ENCODE measurements at places on chromosomes 2 and 18. TPM values are rescaled to one million over a fixed set of nuclear protein-coding genes. Genes with fewer than 3 reads are reported as not detected.

GRCh38 chr18:23099621-23100020 lies 35.7 kb upstream of the CABLES1 start:
- peak; percentile 33 for DNase-seq

MRPL30 gene
- 27.8 TPM for total RNA-seq

DNA sequence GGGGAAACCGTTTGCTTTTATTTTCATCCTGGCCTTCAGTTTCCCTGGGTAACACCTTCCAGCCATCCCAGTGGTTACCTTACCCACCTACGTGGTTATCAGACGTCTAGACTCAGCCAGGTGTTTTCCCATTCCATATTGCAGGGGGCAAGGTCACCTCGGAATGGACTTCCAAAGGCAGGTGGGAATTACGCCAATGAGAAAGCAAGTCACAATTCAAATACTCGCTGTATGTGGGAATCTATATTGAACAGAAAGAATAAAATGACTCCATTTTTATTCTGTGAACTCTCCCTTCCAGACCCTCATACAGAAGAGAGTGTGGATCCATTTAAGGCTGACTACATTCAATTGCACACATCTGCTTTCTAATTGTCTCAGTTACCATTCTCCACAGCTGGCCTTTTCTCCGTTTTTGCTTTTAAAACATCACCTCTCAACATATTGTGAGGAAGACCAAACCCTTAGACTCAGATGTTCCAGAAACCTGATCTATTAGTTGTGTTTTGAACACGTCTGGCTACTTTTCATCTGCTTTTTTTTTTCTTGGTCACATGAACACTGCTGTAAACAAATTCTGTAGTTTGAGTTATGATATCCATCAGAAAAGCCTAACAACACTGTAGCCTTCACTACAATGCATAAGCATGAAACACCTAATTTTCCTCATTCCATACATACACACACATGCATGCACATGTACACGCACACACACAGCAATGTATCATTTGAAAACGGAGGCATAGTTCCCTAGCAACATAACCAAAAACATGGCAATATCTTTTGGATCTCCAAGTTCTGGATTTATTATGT lies 59.8 kb downstream of the BCL2 start:
- no peak for DNase-seq

GRCh38 chr2:237670641-237671040 lies 43.3 kb downstream of the LRRFIP1 start:
- no peak for DNase-seq

DNA sequence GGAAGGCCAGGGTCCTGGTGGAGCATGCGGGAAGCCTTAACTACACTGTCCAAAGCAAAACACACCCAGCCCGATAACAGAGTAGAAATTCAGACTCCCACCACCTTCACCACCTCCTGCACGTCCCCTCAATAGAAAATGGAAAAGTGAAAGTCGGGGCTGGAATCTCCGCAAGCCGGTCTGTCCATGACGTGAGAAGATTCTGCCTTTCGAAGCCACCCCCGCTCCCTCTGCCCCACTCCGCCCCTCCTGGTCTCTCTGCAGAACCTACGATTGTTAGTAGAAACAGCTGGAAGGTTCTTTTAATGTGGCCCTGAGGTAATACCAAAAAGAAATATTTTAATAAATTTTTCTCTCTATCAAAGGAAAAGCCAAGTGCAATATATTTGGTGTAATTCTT lies 116.4 kb downstream of the GBX2 start:
- DNase-seq: no peak

CFC1B gene
- total RNA-seq: not detected

- no peak for DNase-seq
Measured at GRCh38 chr2:102018823-102019445, 27.2 kb downstream of the IL1R2 start.

DNA sequence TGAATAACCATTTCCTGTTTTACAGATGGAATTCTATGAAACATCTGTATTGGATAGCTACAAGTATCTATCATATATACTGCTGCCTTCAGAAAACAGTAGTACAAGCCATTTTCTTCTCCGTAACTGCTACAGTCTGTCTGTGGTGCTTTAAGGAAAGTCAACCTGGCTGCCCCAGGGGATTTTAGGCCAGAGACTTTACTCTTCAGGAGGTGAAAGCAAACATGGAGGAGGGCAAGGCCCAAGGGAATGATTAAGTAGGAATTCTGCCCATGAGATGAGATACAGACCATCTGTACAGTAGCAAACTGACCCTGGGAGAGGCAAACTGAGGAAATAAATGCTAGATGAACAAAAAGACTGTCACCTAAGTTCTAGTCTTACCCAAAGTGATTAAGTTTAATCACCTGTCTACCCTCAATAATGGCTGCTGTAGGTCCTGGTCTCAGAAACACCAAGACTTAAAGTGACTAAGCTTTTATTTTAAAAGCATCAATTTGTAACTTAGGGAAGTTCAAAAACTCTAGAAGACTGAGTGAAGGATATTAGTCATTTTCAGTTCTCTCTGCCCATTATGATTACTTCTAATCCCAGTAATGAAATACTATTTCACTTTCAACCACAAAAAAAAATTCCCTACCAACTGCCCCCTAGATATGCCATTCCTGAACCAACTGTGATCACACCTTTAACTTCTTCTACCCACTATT lies 14.8 kb downstream of the MBD2 start:
- no peak for DNase-seq

GRCh38 chr2:191612496-191612895 lies 65.4 kb upstream of the NABP1 start:
- DNase-seq: no peak

ADCYAP1 gene
- total RNA-seq: 0.22 TPM

DNA sequence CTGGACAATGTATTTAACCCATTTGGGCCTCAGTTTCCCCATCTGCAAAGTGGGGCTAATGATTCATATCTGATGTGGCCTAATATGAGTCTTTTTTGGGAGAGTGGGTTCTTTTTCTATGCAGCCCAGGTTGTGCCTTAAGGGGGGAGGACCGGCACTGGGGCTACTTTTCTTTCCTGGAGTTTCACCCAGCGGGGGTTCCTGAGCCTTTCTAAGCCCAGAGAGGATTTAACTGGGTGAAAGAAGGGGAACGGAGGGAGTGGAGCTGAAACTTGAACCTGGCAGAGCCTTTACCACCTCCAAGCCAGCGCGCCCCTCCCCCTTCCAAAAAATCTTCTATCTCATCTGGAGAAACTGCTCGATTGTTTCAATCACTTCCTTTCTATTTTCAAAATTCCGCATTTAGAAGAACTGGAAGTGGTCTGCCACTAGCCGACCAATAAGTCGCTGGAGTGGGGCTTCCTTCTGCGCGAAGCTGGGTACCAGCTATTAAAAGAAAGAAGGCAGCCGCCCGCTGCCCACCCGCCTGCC lies 205.0 kb upstream of the SMAD2 start:
- peak; percentile 29 for DNase-seq

GTF2A1L gene
- 0.75 TPM for total RNA-seq

DNA sequence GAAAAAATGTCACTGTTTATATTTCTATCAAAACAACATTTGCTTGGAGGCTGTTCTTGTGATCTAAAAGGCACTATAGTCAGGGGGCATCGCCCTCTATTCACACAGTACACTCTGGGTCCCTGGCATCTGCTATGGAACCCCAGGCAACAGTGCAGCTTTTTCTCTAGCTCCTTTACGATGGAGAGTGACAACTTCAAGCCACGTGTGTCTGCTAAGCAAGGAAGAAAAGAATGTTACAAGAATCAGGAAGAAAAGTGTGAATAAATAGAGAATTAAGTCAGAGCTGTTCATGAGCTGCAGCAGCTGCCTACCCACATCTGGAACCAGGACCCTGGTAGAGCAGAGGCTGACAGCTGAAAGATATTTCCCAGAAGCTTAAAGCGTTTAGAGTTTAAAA lies 11.2 kb downstream of the RND3 start:
- DNase-seq: no peak

- no peak for DNase-seq
Measured at GRCh38 chr2:29329899-29330298, 214.7 kb downstream of the CLIP4 start.

- no peak for DNase-seq
Measured at GRCh38 chr18:59323931-59324622, 5.6 kb upstream of the CPLX4 start.

SCYGR7 gene
- total RNA-seq: not detected

GRCh38 chr18:79556829-79557585 lies 122.6 kb upstream of the CTDP1 start:
- DNase-seq: peak; percentile 66

FBXO41 gene
- total RNA-seq: 1.3 TPM

- no peak for DNase-seq
Measured at GRCh38 chr18:1014509-1014908, 109.8 kb downstream of the ADCYAP1 start.

DNA sequence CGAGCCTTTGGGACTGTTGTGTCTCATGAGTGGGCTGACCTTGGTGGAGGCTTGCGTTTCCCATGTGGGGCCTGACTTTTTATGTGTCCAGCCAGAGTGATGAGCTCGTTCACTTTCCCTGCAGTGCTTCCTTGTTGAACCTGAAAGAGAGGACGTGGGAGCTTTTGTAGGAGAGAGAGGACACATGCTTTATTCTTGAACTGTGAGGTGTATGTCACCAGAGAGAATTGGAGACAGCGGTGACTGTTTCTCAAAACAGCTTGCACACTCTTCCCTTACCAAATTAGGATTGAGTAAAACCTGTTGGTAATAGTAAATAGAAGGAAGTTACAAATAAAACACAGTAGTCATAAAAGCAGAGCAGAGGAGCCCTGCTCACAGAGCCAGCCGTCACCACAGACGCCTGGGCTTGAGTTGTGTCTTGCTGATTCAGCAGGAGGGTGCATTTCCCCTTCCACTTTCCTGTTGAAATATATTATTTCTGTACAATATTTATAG lies 60.7 kb downstream of the INPP4A start:
- no peak for DNase-seq

GRCh38 chr18:58208207-58208932 lies 164.3 kb downstream of the NEDD4L start:
- DNase-seq: no peak

GRCh38 chr18:61926532-61926931 lies 33.7 kb upstream of the RNF152 start:
- DNase-seq: no peak

DNA sequence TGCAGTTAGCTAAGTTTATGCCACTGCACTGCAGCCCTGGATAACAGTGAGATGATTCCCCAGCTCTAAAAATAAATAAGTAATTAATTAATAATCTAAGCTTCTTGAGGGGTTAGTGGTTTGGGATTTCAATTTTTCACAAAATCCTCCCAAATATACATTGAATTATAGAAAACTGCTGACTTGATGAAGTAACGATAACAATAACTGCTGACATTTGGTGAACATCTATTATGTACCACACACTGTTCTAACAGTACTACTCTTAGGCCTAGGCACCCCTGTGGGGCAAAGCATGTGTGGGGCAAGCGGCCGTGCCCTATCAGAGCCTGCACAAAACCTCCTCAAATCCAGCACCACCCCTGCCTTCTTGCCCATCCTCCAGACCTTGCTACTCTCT lies 245.8 kb upstream of the EPHA4 start:
- DNase-seq: no peak

GRCh38 chr2:12430407-12431133 lies 286.2 kb upstream of the TRIB2 start:
- DNase-seq: no peak

DNA sequence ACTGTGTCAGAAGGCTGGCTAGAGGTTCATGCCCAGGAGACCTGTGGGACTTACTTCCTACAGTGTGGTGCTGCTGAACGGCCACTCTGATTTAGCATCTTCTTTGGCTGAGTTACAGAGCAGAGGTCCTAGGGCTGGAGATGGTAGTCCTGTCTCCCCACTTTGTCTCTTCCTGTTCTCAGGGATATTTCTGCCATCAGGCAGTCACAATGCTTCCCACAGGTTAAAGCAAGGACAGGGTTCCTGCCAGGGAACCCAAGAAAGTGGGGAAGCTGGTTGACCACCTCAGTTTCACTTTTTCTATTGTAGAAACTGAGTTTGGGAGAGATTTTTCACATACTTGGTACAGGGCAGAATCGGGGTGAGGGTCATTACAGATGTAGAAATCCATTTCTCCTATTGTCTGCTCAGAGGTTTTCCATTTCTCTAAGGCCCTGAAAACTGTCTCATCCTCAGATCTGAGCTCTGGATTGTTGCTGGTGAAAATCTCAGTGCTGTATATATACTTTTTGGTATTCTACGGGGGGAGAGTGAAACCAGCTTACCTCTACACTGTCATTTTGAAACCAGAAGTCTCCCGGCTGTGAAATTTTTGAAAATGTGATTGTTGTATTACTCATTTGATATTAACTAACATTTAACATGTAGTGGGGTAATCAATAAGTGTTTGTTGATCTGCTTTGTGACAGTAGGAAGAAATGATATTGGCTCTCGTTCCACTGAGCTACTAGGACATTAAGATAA lies 37.0 kb upstream of the MEP1B start:
- no peak for DNase-seq

ATP6V1B1 gene
- 0.43 TPM for total RNA-seq

GRCh38 chr2:123890148-123890547 lies 134.9 kb upstream of the CNTNAP5 start:
- DNase-seq: no peak

DCC gene
- not detected for total RNA-seq

DNA sequence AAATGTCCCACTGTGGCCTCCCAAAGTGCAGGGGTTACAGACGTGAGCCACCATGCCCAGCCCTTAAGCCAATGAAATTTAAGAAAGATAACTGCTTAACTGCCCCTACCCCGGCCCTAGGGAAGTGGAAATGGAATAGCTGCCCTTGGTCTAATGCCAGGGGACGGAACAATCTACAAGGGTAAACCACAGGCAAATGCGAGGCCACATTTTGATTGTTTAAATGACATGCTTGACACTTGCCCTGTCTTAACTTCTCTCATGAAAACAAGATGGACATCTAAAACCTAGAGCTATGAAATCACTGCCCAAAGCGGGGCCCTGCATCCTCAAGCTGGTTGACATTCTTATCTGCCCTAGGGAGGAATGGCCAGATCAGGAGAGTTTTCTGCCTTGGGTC lies 5.5 kb upstream of the ITSN2 start:
- DNase-seq: no peak

DNA sequence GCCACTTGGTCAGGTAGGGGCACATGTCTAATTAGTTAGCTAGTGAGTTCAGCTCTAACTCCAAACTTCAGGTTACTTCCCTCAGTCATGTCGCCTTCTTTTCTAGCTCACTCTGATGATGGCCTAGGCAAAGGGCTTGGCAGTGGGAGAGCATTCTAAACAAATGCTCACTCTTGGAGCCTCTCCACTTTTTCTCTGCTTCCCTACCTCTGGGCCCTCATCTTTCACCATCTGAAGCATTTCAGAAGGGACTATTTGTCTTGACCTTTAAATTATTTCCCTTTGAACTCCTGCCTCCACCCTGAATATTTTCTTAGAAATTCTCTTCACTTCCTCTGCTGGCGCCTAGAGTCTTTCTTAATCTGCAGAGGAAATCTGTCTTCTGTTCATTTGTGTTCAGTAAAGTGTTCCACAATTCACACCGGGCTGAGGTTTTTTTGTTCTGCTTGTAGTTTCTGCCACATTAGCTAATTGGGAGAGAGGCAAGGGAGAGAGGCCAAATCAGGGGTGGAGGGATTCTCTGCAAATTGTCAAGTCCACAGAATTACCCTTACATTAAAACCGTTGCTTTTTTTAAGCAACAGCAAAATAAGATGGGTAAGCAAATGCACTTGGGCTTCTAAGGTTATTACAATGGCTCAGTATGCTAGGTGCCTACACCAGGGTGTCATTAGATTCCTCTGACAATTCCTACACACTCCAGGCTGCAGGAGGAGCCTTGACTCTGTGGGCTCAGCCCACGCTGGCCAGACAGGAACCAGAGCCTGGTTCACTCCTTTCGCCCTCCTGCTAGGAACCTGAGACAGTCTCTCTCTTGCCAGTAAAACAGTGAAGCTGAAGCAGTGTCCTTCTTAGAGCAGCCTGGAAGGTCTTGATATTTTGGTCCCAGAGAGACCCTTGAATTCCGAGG lies 5.5 kb downstream of the MSGN1 start:
- no peak for DNase-seq

- no peak for DNase-seq
Measured at GRCh38 chr18:57863706-57864105, 60.6 kb upstream of the ATP8B1 start.
